ENCODE measurements at places on chromosomes 4 and X. TPM values are rescaled to one million over a fixed set of nuclear protein-coding genes. Genes with fewer than 3 reads are reported as not detected.

Gene NHS
- 4.8 TPM for total RNA-seq

Gene CENPVL2
- total RNA-seq: not detected

Gene IDUA
- 9.0 TPM for total RNA-seq

- peak; percentile 41 for DNase-seq
Measured at GRCh38 chrX:47540754-47541538, 20.1 kb upstream of the ARAF start.

GRCh38 chr4:67535280-67535840, 9.9 kb downstream of the CENPC start:
- DNase-seq: no peak

- DNase-seq: peak; percentile 97
Measured at GRCh38 chr4:53377319-53378170, at the start of gene FIP1L1. Gene FIP1L1, plus strand, starts transcription at chr4:53377641. Its CDS starts 198 bp downstream, at chr4:53377839.

GRCh38 chr4:109847896-109848442, at the start of gene LRIT3:
Gene LRIT3, plus strand, starts transcription at chr4:109848107. Its CDS starts 95 bp downstream, at chr4:109848202.
- no peak for DNase-seq

DNA sequence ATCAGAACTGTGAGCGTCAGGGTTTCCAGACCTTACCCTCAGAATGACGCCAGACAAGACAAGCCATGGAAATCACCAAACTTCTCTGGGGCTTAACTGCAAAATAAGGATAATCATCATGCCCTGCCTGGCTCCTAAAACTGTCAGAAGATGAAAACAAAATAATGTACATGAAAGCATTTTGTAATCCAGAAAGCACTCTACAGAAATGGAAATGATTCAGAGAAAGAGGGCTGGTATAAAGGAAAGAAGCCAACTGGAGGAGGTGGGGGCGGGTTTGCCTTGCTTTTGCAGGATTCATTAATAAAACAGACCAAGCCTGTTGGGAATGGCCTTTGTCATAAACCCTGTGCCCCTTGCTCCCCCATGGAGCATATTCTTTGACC, 47.3 kb downstream of the SEPSECS start:
- no peak for DNase-seq

Gene MAOA
- 16.8 TPM for total RNA-seq

- no peak for DNase-seq
Measured at GRCh38 chrX:131955099-131955777, 67.9 kb upstream of the STK26 start.

DNA sequence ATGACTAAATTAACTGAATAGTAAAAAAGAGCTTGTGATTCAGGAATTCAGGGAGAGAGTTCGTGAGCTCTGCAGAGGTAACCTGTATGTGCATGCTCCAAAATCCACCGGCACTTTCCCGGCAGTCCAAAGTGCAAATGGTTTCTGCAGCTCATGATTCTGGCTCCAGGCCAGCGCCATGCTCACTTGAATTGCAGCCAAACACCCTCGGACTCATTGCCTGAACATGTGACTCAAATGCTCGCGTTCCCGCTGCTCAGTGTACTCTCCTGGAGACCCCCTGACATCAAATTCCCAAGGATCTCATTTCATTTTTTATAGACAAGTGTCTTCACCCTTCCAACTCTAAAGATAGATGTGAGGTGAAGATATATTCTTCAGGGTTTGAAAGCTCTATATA, 44.1 kb upstream of the SH3RF1 start:
- no peak for DNase-seq

DNA sequence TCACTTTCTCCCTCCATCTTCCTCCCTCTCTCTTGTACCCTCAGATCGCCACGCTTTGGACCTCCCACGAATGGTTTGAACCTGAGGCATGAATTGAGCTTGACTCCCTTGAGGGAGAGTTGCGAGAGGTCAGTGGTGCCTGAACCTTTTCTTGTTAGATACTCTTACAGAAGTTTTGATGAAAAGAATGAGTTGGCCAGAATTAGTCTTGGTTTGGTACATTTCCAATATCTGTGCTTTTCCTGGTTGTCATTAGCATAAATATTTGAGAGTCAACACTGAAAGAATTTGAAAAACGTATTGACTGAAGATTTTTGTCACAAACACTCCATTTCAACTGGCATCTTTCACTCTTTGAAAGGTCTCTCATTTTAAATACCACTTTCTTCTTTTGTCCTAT, 510.6 kb upstream of the DIPK2B start:
- DNase-seq: no peak

- DNase-seq: peak; percentile 76
Measured at GRCh38 chr4:40763228-40763716, 13.5 kb downstream of the NSUN7 start.

DNA sequence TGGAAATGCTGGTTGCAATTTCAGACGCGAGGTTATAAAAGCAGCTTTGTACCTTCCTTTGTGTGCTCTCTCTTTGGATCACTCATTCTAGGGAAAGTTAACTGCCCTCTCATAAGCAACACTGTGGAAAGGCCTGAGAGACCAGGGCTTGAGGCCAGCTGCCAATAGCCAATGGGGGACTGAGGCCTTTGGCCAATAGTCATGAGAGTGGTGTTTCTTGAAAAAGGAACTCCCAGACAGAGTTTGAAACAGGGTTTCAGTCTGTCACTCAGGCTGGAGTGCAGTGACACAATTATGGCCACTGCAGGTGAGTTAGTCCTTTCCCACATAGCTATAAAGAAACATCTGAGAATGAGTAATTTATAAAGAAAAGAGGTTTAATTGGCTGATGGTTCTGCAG, 524.7 kb upstream of the SMIM31 start:
- no peak for DNase-seq

DNA sequence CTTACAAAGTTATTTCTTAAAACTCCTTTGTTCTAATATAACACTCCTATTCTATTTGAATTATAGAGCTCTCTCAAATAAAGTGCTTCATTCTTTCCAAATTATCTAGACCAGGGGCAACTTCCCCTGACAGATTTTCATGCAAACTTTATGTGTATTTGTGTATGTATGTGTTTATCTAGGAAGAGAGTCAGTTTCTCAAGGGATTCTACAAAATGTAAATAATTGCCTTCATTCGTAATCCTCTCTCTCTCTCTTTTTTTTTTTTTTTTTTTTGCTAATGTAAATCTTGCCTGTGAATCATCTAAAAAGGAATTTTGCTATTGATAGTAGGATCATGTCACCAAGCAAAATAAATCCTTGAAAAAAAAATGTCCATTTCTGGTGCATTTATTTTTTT, 38.9 kb upstream of the RBPJ start:
- no peak for DNase-seq

GRCh38 chr4:722169-722725, 16.6 kb downstream of the PCGF3 start:
- no peak for DNase-seq

DNA sequence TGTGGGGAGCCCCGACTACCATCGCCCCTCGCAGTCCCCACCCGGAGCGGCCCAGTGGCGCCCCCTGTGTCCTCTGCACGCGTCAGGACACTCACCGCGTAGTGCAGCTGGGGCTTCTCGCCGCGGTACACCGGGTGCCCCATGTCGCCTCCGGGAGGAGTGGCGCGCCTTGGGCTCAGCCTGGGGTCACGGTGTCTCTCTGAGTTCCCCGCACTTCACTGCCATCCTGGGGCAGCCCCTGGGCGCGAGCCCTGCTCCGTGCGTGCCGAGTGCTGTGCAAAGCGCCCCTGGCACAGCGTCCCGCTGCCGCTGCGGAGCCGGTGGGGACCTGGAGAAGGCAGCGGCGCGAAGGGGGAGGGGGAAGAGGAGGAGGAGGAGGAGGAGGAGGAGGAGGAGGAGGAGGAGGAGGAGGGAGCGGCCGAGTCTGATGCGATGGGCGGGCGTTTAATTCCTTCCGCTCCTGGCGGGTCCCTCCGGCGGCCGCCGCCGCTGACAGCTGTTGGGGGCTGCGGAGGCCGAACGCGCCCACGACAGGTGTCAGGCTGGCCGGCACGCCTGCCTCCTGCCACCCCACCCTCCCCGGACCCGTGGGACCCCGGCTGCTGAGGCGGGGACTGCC, 134.3 kb downstream of the AMELX start:
- DNase-seq: no peak

DNA sequence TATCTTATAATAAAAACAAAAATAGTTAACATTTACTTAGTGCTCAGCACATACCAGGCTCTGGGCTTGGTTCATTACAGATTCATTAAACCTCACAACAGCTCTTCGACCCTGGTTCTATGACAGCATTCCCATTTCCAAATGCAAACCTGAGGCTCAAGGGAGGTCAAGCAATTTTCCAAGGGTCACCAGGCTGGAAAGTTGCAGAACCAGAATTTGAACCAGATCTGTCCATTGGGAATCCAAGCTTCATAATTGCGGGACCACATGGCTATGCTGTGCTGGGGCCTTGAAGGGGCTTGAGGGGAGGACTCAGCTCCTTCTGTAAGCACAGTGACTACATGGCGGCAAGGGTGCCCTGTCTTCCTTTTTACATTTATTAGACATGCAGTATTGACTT, 197.3 kb upstream of the LNX1 start:
- DNase-seq: no peak

Gene CCDC158
- total RNA-seq: not detected

DNA sequence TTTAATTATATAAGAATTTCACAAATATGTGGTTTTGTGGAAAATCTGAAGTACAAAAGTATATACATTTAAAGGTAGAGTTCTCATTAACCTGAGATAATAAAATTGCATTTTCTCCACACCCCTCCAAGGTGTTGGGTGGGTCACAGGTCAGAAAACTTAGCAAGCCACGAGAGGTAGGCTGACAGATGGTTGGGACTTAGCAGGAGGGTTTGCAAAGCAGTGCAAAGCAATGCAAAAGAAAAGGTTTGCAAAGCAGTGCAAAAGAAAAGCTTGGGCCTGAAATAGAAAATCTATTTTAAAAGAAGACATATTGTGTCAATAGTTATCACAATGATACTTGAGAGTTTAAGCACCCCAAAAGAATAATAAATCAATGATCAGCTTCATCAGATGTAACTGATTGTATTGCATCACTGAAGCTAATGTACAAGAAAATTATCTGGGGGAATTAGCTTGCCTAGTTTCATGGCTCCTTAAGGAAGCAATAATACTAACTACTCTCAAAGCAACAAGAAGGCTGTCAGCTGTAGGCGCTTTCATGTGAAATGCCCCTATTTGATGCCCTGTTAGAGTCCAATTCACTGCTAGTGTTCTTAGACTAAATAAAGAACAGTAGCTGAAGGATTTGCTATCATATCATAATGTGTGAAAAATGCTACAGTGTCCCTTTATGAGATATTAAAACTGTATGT, 319.5 kb downstream of the KCNIP4 start:
- DNase-seq: no peak

Gene C4orf51
- not detected for total RNA-seq

DNA sequence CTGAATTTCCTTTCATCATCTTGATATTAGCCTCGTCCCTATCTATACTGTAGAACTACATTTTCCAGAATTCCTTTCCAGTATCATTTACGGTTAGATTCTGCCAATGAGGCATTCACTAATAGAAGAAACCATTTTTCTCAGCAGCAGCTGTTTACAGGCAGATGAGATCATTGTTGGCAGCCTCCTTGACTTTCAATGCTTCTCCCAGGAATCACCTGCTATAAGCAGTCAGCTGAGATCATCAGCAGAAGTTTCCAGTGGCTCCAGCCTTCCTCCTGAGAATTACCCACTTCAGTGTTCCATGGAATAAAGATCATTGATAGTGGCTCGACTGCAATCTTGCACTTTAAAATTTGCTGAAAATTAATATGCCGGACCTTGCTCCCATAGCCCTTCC, 157.3 kb upstream of the TET2 start:
- DNase-seq: no peak

DNA sequence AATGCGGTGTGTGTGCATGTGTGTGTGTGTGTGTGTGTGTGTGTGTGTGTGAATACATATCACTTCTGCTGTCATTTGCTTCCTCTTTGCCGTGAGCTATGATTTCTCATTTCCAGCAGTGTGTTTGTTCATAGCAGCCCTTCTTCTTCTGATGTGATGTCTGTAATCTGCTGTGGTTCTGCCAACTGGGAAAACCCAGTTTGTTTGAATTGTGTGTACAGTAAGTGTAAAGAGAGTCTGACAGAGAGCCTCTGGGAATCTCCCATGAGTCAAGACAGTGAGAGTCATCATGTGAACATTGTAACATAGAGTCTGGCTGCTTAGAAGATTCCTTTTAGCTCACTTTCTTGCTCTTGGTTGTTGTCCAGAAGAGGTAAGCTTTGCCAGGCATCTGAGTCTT, 8.4 kb upstream of the NWD2 start:
- DNase-seq: no peak

Gene GPAT3
- total RNA-seq: 4.2 TPM

- DNase-seq: no peak
Measured at GRCh38 chr4:106690487-106690886, 321.9 kb upstream of the GIMD1 start.

- no peak for DNase-seq
Measured at GRCh38 chrX:153580700-153581386, 18.1 kb downstream of the CCNQ start.

Gene KCNIP4
- not detected for total RNA-seq

Gene MTTP
- total RNA-seq: not detected

DNA sequence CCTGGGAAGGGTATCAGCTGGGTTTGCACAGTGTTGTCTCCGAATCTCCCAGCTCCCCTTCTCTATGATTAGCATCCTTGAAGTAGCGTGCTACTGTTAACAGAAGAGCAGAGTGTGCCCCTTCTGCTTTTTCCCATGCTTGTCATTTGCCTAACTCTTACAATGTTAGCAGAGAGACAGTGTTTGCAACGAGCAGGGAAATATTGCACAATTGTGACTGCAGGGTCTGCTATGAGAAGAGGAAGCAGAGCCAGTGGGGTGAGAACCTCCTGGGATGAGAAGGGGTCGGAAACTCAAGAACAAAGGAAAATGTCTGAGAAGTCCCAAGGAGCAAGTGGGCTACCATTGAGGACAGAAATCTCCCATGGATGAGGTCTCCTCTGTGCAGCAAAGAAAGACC, 7.8 kb upstream of the CHRNA9 start:
- DNase-seq: no peak

DNA sequence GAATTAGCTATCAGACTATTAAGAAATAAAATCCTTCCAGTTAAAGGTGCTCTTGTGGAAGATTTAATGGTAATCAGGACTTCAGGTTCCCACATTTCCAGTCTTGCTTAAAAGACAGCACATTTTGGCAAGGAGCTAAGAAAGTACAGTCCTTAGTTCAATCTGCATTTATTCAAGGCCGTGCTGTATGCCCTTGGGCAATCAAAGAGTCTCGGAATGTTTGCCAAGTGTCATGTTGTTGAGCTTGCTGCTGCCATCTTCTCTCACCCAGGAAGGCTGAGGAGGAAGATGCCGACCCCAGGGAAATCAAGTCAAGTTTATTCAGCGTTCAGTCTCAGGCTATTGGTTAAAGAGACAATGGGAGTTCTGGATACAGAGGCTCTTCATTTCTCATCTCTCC, 388.1 kb upstream of the IGFBP7 start:
- DNase-seq: no peak
